ENCODE measurements at places on chromosomes 7 and 10. TPM values are rescaled to one million over a fixed set of nuclear protein-coding genes. Genes with fewer than 3 reads are reported as not detected.
A peak's percentile ranks its signal among the peaks of the same experiment; 100 is the strongest.

IGF2BP3 gene
- total RNA-seq: 0.71 TPM

SCART1 gene
- total RNA-seq: 5.4 TPM

- DNase-seq: no peak
These were observed 73.9 kb downstream of the REEP3 start for GRCh38 chr10:63595072-63595471.

DNA sequence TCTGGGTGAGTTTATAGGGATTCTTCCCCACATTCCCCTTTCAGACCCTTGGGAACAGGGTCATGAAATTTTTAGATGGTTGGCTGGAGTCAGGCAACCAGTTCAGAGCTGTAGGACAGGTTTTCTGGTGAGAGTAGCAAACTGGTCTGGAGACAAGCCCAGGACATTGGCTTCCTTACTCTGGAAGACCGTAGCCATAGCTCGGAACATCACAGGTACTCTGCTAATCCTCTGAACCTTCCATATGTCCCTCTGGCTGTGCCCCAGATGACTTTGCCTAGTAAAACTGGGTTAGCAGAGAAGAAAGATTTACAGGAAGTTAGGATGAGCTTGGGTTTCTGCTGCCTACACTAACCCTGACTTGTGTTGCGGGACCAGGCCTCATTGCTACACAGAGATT, 104.5 kb upstream of the MKLN1 start:
- no peak for DNase-seq

CFAP70 gene
- 0.94 TPM for total RNA-seq

ETV1 gene
- total RNA-seq: 15.1 TPM

DNA sequence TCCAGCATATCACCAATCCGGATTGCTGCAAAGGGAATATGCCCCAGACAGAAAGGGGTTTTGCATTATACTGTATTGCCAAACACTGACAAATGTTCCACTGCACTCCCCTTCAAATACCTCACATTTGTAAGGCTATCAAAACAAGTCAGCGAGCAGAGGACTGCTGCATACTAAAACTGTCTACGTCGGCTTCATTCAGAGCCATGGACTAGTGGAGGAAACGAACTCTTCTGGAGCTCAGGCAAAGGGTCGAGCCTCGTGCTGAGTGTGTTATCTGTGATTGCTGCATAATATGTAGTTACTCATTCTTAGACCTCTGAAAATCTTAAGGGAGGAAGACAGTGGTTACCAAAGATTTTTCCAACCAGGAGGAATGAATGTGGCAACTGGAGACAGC, 200.2 kb downstream of the DYNC1I1 start:
- no peak for DNase-seq

DNA sequence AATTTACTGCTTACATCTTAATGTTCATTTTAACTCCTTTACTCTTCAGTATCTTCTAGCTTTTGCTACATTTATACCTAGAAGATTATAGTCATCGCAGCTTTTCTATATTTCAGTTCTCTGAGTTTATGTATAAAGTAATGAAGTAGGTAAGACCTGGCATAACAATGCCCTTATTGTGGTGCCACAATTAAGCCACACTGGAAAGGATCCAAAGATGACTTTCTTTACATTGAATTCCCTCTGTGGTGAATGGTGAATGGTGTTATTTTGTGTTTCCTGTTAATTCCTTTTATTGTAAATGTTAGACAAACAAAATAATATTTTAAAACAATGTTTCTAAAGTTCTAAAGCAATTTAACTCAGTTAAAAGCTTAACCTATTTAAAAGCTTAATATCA, 36.2 kb downstream of the SEMA3D start:
- DNase-seq: no peak

DNA sequence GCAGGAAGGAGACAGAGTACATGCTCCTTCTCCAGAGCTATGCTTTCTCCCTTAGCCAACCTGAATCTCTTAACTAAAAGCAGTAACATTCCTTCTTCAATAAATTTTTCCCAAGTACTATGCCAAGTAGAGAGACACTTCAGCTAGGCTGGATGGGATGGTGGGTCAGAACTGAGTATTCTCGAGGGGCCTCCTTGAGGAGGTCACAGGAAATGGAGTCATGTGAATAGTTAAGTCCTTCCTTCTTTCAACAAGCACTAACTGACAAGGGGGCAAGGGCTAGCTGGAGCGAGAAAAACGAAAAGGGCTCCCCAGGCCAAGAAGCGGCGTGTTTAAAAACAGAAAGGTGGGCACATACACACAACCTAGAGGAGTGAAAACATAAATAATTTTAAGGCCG, 5.5 kb downstream of the RSU1 start:
- DNase-seq: no peak

- DNase-seq: no peak
These were observed 20.6 kb upstream of the SMO start for GRCh38 chr7:129167817-129168216.

DNA sequence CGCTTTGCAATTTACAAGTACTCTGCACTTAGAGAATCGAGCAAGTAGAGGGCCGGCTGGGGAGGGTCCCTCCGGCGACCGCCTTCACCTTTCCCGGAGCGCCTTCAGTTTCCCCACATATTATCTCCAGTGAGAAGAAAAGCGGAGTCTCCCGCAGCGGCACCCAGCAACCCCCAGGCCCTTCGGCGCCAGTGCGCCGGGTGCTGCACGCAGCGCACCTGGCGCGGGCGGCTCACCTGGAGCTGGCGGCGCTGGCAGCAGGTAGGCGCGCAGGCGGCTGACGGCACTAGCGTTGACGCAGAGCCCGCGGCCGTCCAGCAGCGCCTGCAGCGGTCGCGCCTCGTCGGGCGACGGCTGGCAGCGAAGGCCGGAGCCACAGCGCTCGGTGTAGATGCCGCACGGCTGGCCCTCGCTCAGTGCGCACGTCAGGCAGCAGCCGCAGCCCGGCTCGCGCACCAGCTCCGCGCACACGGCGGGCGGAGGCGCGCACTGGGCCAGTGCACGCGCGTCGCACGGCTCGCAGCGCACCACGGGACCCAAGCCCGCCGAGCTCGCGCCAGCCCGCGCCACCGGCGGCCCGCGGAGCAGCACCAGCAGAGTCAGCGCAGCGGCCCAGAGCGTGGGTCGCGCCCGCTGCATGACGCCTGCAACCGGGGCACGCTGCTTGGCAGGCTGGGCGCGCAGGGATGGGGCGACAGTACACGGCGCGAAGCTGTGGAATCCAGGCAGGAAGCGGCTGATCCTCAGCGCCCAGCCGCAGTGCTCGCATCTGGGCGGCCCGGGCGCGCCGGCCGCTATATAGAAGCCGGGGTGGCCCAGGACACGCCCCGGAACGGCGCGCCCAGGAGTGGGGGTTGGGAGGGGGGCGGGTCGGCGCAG, at the start of gene IGFBP3:
Gene IGFBP3 (minus strand): TSS at position 771 of the 879 bp plus-strand sequence. CDS start 132 bp downstream, at position 639.
- DNase-seq: peak; percentile 88

DNA sequence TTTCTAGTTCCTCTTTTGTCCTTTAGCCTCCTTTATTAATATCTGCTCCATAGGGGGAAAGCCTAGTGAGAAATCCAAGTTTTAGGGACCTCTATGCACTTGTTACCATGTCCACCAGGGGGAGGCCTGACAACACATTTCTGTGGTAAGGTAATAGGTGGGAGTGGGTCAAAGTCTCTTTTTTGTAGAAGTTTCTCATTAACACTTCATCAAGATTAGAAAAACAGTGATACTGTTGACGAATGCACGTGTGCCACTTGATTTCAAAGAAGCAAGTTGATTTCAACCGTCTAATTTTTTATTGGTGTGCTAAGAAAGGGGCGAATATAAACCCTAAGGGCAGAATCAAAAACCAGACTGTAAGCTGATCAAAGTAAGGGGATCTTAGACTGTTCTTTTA, 30.6 kb downstream of the CISD1 start:
- DNase-seq: no peak

DNA sequence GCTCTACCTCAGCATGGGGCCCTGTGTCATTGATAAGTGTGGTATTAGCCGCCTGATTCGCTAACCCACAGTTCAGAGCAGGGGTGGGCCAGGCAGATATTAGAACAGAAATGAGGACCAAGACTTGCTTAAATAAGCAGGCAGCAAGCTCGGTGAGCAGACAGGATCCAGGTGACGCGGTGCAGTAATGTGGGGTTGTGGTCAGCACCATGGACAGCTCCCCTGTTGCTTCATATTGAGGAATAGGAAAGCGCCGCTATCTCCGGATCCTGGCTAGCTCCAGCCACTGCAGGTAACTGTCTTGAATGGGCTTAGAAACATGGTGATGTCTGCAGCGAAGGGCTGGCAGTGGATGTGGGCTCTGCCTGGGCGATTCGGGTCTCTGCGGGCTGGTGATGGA, 51.3 kb upstream of the GPR26 start:
- peak; percentile 73 for DNase-seq

CYP2W1 gene
- total RNA-seq: not detected

GRCh38 chr7:143936087-143937009, 1.3 kb downstream of the OR2F2 start:
- no peak for DNase-seq

- peak; percentile 53 for DNase-seq
These were observed 230.9 kb downstream of the DNAJB6 start for GRCh38 chr7:157567666-157568065.

DNA sequence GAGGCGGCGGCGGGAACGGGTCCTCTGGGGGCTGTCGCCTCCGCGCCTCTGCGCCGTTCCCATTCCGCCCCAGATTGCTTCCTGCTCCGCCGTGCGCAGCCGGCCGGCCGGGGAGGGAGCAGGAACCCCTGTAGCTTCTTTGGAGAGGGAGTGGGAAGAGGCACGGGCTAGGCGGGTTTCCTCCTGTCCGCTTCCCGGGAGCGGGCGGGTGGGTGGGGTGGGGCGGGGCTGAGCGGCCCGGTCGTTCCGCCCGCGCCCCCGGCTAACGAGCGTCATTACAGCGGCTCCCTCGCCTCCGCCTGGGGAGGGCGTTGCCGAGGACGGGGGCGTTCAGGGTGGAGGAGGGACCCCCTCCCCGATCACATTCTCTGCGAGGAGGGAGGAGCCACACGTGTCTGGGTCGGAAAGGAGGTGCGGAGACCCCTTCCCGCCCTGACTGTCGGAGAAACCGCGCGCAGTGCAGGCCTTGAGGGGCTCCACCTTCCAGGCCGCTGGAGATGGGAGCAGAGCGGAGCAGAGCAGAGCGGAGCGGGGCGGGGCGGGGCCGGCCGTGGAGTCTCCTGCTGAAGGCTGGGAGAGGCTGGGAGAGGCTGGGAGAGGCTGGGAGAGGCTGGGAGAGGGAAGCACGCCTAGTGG, 39.7 kb downstream of the AGAP3 start:
- no peak for DNase-seq

C10orf71 gene
- total RNA-seq: 0.13 TPM

AKR1C1 gene
- total RNA-seq: 79.0 TPM

SLC39A12 gene
- 0.27 TPM for total RNA-seq

CYP26A1 gene
- total RNA-seq: not detected
